Activated CD8-positive, alpha-beta memory T cell treated with anti-CD3 and anti-CD28 coated beads, Interleukin-2, amount 10 ng/mL, durations not matched to agents 7 days and 5 days (primary cell): ENCODE measurements at places on chromosomes 7 and 10. TPM values are rescaled to one million over a fixed set of nuclear protein-coding genes. Genes with fewer than 3 reads are reported as not detected.
A peak's percentile ranks its signal among the peaks of the same experiment; 100 is the strongest.

GRCh38 chr7:71718563-71718962, 586.6 kb downstream of the GALNT17 start:
- DNase-seq, result no peak

- no peak for DNase-seq
Observed at GRCh38 chr7:78317371-78317770, 518.8 kb downstream of the PHTF2 start.

GRCh38 chr10:9634466-9634865, 1383.2 kb upstream of the CELF2 start:
- no peak for DNase-seq

DNA sequence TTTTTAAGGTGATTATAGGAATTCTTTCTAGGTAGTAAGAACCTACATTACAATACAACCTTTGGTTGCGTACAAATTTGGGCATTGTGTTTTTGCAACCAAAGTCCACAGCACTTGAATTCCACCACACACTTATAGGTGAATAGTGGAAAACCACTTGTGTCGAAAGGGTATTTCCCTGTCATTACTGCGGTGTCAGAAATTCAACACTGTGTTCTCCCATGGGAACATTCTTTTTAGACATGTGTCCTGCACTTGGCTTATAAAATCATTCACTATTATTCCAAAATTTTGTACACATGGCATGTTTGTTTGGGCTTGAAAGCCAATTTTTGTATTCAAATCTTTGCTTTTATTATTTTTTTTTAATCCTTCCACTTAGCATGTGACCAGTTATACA, 333.7 kb downstream of the PRPF18 start:
- DNase-seq, result no peak

- no peak for DNase-seq
Observed at GRCh38 chr7:133429371-133429770, 176.5 kb downstream of the EXOC4 start.

GRCh38 chr10:93463723-93464476, 18.2 kb downstream of the MYOF start:
- DNase-seq, result no peak

- DNase-seq, result no peak
Observed at GRCh38 chr10:109929501-109930219, 6.3 kb upstream of the XPNPEP1 start.

GRCh38 chr7:75740846-75741497, 2.2 kb upstream of the HIP1 start:
- DNase-seq, result no peak

DNA sequence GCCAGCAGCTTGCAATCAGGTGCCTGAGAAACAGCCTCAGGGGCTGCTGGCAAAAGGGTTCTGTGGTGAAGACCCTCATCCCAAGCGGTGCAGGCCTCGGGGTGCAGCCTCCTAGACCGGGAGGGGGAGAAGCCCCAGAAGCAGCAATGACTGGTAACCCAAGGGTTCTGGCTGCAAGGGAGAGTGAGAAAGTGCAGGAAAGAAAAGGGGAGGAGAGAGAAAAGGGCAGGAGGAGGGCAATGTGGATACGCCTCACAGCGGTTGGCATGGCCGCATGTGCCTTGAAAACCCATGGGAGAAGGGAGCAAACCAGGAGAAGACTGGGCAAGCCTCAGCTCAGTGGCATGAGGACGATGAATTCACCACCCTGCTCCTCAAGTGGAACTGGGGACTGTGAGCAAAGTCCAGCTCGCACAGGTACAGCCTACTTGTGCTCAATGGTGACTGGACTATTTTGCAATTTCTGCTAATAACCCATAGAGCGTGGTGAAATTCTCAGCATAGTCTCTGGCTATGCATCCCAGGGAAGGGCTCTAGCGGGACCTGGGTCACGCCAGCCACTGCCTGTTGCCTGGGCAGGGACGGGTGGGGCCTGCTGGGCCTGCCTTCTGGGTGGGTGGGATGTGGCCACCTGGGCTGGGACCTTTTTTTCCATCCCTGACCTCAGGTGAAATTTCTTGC, 6.2 kb downstream of the CLRN3 start:
- DNase-seq, result peak; percentile 28

GRCh38 chr10:34137955-34138354, 677.1 kb downstream of the PARD3 start:
- DNase-seq, result no peak

DNA sequence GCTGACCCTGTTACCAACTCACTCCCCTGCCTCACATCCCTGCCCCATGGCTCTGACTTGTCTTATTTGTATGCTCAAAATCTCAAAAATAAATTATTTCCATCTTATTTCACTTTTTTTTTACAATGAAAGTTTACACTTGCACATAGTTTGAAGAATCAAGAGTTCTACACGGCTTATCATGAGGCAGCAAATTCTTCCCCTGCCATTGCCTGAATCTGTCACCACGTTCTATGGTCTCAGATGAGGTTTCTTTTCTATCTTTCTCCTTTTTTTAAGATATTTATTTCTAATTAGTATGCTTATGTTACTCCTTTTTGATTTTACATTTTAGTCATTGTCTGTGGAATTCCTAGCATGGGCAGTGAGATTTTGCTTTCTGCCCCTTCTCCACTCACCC, 28.4 kb downstream of the ARHGAP22 start:
- DNase-seq, result no peak

DNA sequence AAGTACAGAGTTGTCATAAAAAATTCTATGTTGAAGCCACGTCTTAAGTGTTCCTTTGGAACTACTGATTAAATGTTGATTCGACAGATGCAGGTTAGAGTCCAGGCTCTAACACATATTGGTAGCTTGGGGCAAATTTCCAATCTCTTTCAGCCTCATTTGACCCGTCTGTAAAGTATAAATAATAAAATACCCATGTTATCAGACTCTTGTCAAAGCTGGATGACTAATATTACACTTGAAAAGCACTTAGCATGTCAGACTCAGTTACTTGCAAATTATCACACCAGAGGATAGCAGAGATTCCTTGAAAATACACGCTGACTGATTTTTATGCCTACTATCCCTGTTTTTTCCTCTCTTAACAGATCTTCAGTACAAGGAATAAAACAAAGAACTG, 18.1 kb upstream of the MACC1 start:
- no peak for DNase-seq

GRCh38 chr7:143367972-143368371, 5.5 kb upstream of the FAM131B start:
- no peak for DNase-seq

DNA sequence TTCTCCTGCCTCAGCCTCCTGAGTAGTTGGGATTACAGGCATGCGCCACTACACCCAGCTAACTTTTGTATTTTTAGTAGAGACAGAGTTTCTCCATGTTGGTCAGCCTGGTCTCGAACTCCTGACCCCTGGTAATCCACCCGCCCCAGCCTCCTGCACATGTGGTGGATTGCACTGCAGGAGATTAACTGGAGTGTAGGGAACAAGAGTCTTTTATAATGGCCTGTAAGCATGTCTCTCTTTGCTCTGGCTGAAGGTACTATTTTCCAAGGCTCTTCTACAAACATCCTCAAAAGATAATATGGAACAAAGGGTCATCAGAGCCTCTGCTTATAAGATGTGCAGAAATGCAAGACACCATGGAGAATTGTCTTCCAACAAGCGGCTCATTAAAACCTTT, 3.2 kb downstream of the TOMM7 start:
- no peak for DNase-seq

GRCh38 chr10:51659344-51659743, 40.1 kb downstream of the CSTF2T start:
- no peak for DNase-seq

DNA sequence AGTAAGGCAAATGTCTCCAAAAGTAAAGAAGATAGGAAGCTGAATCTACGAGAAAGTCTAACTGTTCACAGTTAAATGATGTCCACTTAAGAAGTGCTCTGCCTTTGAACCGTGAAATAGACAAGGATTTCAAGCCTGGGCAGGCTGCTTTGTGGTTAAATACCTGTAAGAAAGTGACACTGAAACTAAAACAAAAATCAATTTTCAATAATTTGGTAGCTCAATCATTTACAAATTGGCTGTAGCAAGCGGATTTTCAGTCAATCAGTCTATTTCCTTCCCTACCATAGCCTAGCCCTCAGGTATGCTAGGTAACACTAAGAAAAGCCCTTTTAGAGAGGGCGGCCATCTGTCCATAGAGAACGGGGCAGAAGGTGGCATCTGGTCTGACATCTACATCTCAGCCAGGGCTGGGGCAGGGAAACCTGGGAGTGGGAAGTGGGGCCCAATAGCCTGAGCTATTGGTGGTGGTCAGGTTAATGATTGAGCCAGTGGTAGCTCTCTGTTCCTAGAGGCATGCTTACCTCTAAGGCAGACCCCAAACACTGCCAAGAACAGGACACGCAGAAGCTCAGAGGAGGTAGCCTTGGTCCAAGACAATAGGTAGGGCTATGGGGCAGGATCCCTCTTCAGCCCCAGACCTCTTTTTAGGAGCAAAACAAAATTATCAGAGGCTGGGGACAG, 223.2 kb downstream of the CCSER2 start:
- DNase-seq, result no peak

DNA sequence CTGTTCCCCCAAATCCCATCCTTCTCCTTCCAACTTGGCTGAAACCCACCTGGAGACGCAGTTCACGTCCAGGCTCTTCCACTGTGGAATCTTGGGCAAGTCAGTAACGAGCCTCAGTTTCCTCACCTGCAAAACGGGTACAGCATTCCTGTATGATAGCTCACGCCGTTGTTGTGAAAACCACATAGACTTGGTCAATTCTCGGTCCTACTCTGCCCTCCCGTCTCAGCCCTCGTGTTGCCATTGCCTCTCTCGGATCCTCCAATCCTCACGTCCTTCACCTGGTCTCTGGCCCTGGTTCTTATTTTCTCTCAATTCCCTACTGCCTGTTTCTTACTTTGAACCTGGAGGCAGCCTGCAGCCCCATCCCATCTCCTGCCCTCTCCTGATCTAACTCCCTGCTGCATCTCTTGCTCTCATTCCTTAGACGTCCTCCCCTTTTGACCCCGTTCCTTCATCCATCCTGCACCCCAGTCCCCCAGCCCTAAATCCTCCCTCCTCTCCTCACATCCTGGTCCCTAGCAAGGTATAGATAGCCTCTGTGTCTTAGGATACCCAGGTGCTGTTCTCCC, 2.0 kb upstream of the MUC12 start:
- no peak for DNase-seq

GRCh38 chr7:107922886-107923285, 31.9 kb downstream of the DLD start:
- no peak for DNase-seq

DNA sequence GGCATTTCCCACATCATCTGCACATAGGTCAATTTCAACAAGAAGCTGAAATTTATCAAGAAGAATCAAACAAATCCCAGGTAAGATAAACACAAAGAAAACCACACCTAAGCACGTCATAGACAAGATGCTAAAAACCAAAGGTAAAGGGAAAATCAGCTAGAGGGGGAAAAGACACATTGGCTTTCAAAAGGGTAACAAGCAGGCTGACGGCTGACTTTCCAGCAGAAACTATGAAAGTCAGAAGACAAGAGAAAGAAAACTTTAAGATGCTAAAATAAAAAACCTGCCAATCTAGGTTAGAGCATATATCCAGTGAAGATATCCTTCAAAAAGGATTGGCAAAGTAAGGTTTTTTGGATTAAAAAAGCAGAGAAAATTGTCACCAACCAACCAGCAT, 59.9 kb upstream of the RHEB start:
- DNase-seq, result no peak

- DNase-seq, result peak; percentile 35
Observed at GRCh38 chr10:111129363-111129762, 52.5 kb downstream of the ADRA2A start.

GRCh38 chr7:95700917-95701316, 71.4 kb upstream of the DYNC1I1 start:
- no peak for DNase-seq

DNA sequence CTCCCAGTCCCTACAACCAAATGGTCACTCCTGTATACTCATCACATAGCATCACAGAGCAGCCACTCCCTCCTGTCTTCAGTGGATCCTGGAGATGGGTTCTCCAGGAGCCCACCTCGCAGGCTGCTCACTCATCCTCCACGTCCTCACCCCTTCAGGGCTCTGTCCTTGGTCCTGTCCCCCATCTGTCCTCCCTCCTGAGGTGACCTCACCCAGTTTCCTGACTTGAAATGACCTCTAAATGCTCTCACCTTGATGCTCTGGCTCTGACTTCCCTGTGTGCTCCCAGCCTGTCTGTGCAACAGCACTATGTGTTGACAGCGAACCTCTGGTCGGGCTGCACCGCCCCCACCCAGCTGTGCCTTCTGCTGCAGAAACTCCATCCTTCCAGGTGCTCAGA, 2.1 kb upstream of the PPP2R2D start:
- no peak for DNase-seq

- no peak for DNase-seq
Observed at GRCh38 chr7:105866102-105866801, 10.1 kb downstream of the ATXN7L1 start.

- no peak for DNase-seq
Observed at GRCh38 chr10:125926247-125926646, 29.9 kb downstream of the FANK1 start.

GRCh38 chr10:105950410-105950809, 1214.1 kb downstream of the SORCS1 start:
- DNase-seq, result peak; percentile 40

DNA sequence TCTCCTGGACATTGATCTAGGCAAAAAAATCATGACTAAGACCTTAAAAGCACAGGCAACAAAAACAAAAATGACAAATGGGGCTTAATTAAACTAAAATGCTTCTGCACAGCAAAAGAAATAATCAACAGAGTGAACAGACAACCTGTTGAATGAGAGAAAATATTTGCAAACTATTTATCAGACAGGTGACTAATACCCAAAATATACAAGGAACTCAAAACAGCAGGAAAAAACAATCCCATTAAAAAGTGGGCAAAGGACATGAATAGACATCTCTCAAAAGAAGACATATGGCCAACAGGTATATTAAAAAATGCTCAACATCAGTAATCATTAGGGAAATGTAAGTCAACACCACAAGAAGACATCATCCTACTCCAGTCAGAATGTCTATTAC, 166.8 kb downstream of the MTERF1 start:
- DNase-seq, result no peak

- no peak for DNase-seq
Observed at GRCh38 chr7:8434290-8435002, 1.0 kb downstream of the NXPH1 start.

GATAD1 gene
- total RNA-seq, result 21.0 TPM

FOXP2 gene
- total RNA-seq, result not detected

NXPH1 gene
- total RNA-seq, result not detected

NEUROD6 gene
- total RNA-seq, result not detected

ORAI2 gene
- 73.7 TPM for total RNA-seq

ASB15 gene
- total RNA-seq, result not detected

PSMC2 gene
- 195 TPM for total RNA-seq

WIPF3 gene
- not detected for total RNA-seq

TRIM73 gene
- total RNA-seq, result 7.9 TPM
